HuH-7.5 (cell line): ENCODE measurements at places on chromosomes 7 and 10.

DNA sequence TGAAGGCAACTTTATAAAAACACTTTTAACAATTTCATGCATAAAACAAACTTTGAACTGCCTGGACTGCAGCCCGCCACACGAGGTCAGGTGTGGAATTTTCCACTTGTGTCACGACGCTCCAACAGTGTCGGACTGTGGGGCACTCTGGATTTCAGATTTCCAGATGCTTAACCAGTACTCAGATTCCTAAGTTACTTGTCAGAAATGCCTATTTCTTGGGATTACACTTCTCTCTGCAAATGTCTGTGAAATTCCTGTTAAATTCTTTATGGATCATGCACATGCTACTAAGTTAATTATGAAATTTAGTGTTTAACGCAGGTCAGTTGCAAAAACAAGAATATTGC is 473 bp upstream of the GPER1 start:
- DNase-seq = no peak

GRCh38 chr7:27689591-27690164 is 27.0 kb upstream of the HIBADH start:
- peak; percentile 22 for DNase-seq

GRCh38 chr10:36170943-36171501 is 528.9 kb upstream of the FZD8 start:
- no peak for DNase-seq

GRCh38 chr7:40279991-40280390 is 145.2 kb downstream of the SUGCT start:
- no peak for DNase-seq

GRCh38 chr10:29389935-29390334 is 101.1 kb downstream of the LYZL1 start:
- DNase-seq = no peak

- DNase-seq = no peak
Observed at GRCh38 chr7:367351-367901, 77.5 kb downstream of the FOXL3 start.

DNA sequence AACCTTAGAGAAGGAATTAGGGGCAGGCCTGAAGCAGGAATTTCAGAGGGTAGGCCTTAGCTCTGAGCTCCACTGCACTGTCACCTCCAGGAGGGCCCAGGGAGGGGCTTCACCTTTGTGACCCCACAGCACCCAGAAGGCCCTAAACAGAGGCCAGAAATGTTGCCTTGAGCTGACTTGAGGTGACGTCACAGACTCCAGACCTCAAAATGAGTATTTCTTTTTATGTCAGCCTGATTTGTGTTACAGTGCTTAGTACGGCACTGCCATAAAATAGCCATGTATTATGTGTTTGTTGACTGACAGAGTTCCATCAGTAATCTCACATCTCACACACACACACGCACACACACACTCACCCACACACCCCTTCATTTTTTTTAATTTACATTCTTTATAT is 211.2 kb downstream of the CCDC3 start:
- no peak for DNase-seq

GRCh38 chr10:63562857-63563256 is 41.7 kb downstream of the REEP3 start:
- DNase-seq = no peak

- no peak for DNase-seq
Observed at GRCh38 chr10:112335111-112335867, 38.6 kb upstream of the ACSL5 start.

GRCh38 chr10:20271490-20271889 is 455.3 kb downstream of the PLXDC2 start:
- no peak for DNase-seq

DNA sequence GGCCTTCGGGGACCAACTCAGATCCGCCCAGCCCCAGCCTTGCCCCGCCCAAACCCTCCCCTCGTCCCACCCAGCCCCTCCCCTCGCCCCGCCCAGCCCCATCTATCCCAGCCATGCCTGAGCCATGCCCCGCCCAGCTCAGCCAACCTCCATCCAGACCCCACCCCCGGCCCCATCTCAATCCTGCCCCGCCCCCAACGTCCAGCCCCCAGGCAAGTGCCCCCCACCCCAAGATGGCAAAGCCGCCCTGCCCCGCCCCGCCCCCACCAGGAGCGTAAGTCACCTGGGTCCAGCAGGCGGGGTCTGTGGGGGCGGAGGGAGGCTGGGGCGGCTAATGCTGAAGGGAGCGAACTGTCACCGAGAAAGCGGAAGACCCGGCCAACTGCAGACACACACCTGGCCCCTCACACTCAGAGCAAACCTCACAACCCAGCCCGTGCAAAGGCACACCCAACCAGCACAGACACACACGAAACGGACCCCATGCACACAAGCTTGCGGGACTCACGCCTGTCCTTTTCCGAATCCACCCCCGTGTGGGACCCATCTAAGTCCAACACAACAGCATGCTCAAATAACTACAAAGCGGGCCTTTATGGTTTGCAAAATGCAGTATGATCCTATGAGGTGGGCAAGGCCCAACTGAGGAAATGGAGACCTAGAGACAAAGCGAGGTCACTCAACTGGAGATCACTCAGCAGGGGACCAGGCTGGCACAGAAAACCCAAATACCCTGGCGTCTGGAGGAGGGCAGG is 11.5 kb upstream of the OGA start:
- DNase-seq = no peak

DNA sequence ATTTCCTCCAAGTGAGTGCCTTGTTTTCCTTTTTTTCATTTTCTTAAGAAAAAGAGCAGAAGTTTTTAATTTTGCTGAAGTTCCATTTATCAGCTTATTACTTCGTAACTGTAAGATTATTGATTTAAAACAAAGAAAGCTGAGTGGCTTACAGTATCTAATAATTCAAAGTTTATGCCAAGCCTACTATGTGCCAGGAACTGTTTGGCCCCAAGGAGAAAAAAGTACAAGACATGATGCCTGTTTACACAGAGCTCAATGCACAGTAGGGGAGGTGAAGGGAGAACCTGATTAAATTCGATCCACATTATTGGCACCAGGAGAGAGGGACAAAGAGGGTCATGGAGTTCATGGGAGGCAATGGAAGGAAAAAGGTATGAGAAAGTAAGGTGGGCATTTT is 419.3 kb upstream of the ZMIZ1 start:
- DNase-seq = no peak

DNA sequence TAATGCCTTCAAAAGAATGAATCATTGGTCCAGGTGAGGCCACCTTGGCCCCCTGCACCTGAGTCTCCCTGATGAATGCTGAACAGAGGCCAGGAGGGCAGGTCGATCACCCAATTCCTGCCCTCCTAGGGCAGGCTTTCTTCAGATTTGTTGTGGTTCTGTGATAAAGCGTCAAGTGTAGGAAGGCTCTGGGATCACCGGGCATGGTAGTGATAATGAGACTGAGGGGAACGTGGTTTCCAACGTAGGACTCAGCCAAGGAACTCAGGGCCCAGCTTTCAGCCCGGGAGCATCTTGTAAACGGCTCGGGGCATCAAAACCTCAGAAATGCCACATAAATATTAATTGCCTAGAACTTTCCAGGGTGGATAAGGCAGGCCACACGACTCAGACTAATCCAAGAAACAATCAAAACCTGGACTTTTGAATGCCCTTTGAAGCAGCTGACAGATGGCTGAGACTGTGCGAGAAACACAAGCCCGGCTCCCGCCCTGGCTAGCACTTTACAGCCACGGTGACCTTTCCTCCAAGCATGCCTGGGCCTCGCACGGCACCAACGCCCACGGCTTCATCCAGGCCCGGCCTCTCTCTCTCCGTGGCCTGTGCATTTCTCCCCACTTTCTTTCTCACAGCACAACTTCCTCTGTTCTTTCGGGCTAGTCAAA is 239.3 kb upstream of the GRB10 start:
- no peak for DNase-seq

GRCh38 chr10:4241724-4242345 is 456.8 kb upstream of the KLF6 start:
- DNase-seq = no peak

DNA sequence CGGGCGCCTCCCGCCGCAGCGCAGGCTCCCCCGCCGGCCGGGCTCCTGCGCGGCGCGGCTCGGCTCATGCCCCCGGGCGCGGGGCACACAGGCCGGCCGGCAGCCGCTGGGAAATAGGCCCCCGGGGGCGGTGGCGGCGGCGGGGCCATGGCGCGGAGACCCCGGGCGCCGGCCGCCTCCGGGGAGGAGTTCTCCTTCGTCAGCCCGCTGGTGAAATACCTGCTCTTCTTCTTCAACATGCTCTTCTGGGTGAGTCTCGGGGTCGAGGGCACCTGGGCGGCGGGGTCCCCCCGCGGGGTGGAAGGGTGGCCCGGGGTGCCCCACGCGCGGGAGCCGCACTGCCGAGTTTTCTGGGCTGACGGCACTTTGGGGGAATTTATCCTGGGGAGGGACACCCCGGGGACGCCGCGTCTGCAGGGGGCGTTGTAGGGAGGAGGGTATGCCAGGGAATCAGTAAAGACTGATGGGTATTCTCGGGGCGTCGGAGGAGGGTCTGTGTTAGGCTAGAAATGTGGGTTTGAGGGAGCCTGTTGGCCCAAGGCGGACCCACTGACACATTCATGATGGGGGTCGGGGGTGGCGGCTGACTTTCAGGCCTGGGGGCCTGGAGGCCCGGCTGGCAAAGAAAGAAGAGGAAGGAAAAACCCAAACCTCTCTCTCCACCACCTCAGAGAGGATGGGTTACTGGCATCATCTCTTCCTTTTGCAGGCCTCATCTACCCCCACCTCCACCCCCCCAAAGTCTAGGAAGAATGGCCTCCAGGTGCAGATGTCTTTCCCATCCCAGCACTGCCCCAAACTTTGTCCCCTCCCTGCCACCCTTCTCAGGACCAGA is 544 bp downstream of the TSPAN33 start:
- DNase-seq = peak; percentile 40

DNA sequence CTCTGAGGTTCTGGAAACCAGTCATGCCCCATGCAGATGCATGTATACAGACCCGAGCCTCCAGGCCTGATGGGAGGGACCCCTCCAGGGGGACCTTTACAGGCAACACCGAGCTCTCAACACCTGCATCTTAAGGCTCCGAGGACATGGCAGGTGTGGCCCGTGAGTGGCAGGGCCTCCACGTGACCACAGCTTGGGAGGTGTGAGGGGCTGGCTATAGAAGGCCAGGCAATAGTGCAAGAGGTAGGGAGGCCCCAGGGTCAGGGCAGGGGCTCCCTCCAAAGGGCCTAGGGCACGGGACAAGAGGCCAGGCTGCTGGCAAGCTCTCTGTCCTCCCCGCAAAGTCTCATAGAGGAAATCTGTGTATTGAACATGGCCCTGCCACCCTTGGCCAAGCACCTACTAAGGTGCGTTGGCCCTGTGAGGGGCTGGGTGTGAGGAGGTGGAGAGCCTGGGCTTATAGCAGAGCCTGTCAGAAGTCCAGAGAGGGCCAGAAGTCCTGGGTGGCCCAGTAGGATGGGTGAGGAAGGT is 134.2 kb downstream of the PTPN20 start:
- DNase-seq = no peak

DNA sequence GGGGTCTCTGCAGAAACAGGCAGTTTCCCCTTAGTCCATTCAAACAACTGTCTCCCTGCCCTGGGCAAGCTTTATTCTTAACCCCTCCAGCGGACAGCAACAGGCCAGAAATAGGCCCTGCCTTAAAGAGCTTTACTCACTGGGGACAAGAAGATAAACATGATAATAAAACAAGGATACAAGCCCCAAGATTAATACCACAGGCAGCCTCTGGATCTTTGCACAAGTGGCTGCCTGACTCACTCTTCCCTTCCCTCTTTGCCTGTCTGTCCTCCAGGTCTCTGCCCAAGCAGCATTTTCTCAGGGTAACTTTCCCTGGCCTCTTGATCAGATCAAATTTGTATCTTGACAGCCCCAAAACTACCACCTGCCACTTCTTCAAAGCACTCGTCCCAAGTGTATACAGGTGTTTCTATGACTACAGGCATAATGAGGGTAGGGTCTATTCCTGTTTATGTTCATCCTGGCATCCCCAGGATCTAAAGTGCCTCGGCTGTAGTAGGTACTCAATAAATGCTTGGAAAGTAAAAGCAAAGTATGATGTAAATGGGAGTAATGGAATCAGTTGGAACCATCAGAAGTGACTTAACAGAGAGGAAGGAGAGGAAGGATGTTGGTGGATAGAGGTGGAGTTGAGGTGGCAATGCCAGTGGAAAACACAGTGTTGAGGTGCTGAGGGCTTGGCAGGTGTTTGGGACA is 7.0 kb upstream of the CAMK2G start:
- DNase-seq = no peak

GRCh38 chr7:142969183-142969582 is 7.0 kb upstream of the KEL start:
- DNase-seq = no peak

DNA sequence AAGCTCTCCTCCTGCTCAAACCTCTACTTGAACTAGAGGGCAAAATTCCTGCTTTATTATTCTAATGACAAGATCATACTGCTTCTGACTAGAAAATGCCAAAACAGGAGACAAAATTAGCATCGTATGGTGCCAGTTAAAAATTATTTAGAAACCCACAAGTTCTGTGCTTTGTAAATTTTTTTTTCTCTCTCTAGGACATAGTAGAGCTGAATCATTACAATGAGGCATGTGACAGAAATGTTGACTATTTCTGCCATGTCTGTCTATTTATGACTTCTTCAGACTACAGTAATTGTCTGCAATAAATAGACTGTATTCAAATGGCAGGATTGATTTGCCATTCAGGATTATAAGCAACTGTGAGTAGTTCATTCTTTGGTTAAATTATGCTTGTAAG is 335.8 kb downstream of the PRPF18 start:
- no peak for DNase-seq

- DNase-seq = no peak
Observed at GRCh38 chr7:668139-668931, 58.2 kb upstream of the DNAAF5 start.

- no peak for DNase-seq
Observed at GRCh38 chr7:41731493-41732435, 28.9 kb upstream of the INHBA start.

DNA sequence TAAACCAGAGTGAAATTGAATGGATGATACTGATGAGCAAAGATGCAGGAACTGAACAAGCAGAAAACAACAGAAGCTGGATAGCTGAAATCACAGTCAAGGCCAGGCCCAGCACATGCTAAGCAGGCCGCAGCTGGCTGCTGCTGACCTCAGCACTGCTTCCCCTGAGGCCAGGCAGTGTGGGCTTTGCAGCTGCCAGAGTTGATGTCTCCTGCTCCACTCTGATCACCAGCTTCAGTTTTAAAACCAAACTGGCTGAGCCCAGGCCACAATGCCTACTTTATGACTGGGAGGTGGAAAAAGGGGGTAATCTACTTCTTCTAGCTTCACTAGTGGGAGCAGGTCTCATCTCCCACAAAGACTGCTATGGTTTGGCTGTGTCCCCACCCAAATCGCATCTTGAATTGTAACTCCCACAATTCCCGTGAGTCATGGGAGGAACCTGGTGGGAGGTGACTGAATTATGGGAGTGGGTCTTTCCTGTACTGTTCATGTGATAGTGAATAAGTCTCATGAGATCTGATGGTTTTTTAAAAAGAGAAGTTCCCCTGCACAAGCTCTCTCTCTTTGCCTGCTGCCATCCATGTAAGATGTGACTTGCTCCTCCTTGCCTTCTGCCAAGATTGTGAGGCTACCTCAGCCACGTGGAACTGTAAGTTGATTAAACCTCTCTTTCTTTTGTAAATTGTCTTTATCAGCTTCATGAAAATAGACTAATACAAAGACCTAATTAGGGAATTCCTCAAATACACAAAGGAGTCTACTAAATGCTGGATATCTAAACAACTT is 136.4 kb upstream of the ITGB1 start:
- DNase-seq = no peak
